ENCODE measurements at places on chromosomes 16 and 17.

DNA sequence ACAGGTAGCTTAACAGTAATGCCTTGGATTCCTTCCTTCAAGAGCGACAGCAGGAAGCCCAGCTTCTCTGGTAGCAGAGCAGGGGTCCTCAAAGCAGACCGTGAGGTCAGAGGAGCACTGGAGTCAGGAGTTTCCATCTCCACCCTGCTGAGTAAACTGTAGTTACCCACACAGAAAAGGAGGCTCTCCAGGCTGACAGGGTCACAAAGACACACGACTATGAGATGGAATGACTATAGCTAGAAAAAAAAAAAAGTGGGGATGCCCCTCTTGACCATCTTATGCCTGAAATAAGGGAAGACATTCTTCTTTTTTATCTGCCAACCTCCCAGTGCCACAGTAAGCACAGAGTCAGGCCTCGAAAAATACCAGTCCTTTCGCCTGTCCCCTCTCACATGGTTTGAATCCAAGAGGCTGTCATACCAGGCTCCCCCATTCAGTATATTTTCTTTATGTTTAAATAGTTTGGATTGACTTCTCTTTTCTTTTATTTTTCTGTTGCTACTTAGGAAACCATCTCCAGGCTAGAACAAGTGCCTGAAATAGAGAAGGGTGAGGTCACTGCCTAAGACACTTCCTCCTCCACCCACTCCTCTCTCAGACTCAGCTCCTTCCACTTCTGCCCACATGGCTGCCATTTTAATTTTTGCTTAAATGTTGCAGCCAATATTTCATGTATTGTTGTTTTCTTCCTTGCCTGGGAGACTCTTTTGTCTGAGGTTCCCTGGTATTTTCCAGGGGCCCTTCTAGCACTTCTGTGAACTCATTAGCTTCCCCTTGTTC, 707.4 kb downstream of the MAF start:
- DNase-seq, result no peak

GRCh38 chr17:39736319-39737165, 1.2 kb upstream of the GRB7 start:
- DNase-seq, result no peak

DNA sequence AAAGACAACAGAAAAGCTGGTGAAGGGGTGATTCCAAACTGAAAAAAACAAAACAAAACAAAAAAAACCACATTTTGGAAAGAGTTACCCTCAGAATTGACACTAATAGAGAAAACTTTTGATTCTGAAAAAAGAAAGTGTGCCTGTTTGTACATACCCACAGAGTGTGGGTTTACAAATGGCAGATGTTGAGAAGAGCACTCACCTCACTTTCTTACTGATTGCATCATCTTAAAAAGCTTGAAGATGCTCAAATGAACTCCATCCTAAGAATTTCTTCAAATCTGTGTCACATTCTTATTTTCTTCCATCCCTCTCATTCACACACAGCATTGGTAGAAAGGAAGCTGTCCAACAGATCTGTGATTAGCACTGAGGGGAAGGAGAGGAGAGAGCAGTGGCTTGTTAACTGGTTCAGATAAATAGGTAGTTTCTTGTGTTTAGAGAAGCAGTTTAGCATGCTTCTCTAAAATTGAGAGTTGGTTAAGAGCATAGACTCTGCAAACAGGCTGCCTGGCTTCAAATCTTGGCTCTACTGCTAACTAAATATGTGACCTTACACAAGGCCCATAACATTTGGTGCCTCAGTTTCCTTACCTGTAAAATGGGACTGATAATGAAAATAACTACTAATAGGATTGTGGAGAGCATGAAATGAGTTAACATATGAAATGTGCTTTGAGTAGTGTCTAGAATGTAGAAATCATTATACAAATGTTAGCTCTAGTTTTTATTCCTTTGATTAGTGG, 6.9 kb downstream of the GNAO1 start:
- no peak for DNase-seq

GRCh38 chr17:29390851-29391631, 878 bp downstream of the TAOK1 start:
- no peak for DNase-seq

DNA sequence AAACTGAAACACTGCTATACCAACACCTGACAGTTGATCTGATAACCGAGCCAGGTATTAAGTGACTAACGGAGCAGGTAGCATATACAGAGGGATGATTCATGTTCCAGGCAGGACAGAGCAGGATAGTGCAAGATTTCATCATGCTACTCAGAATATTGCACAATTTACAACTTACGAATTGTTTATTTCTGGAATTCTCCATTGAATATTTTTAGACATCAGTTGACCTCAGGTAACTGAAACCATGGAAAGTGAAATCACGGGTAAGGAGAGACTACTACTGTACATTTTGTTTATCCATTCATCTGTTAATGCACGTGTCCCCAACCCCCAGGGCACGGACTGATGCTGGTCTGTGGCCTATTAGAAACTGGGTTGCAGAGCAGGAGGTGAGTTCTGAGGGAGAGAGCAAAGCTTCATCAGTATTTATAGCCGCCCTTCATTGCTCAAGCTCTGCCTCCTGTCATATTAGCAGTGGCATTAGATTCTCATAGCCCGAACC, 14.5 kb upstream of the PPM1E start:
- DNase-seq, result no peak

DNA sequence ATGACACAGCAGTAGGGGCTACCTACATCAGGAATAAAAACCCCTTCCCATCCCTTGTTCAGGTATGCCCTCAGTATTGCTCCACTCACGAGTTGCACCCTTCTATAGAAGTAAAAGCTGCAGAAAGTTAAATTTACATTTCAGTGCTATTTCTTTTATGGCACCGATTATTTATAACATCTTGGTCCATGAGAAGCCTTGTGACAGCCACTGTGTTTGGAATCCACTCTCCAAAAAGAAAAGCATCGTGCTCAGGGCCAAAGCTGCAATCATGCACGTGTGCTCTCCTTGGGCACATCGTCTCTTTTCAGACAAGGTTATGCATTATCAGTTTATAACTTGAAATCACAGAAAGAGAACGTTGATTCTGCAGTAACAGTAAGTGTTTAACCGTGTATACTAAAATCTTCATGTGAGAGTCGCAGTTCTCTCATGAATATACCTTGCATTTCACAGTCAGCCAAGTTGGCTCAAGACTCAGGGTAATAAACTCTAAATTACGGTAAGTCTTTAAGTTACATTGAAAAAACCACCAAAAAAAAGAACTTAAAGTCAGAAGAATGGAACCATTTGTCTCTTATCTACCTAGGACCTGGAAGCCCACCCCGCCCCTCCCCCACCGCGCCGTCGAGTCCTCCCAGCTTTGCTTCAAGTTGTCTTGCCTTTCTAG, 189.6 kb downstream of the CPPED1 start:
- no peak for DNase-seq

GRCh38 chr16:85718682-85719081, 29.9 kb upstream of the GINS2 start:
- DNase-seq, result no peak

DNA sequence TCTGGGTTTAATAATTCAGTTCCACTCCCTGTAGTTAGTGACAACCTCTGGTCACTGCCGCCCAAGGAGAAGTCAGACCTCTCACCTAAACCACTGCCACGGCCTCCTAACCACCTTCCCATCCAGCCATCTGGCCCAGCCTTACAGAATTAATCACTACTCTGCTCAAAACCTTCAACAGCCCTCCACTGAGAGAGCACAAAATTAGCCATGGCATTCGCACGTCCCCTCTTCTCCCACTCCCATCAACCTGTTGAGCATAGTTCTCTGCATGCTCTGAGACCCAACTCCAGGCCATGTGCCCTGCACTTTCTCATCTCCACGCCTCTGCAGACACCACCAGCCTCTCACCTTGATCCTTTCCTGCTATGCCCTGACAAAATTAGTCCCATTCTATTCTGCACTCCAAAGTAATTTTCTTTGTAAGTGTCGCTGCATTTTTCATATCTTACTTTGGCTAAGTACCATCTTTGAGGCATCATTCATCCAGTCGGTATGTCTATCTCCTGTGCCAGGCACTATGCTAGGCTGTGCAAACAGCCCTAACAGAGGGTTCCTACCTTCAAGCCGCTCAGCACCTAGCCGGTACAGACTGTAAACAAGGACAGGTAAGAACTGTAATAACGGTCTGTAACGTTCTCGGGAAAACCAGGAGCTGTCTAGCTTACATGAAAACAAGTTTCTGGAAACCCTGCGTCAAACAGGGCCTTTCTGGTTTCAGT, 963 bp downstream of the COPRS start:
- no peak for DNase-seq

GRCh38 chr16:16096121-16096857, 127.0 kb downstream of the ABCC6 start:
- no peak for DNase-seq

DNA sequence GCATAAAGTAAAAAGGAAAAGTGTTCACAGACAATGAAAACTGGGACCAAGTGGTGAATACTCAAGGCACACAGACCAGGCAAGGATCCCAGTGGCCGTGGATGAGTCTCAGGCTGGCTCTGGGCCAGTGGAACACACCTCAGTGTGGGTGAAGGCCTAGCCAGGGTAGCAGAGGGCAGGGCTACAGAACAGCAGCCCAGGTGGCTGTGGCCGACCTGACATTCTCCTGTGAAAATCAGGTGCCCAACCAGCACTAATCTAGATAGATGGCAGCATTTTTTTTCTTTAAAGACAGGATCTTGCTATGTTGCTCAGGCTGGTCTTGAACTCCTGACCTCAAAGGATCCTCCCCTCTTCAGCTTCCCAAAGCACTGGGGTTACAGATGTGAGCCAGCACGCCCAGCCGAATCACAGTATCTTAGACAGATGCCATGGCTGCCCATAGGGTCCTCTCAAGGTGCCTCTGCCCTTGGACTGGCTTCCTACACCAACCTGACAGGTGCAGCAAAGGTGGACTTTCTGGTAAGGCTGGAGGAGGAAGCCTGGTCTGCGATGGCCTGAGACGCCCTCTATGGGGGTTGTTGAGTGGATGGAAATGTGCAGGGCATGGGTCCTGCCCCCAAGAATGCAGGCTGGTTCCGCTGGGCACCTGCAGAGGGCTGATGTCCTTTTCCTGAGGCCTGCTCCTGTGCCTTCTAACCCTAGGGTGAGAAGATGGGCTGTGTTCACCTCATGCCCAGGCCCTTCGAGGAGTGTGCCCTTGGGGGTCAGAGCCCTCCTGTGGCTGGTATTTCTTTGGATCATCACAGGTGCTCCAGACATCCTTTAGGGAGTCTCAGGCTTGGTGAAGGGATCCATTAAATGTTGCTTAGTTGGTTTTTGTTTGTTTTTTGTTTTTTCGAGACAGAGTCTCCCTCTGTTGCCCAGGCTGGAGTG, 3.8 kb upstream of the P4HB start:
- DNase-seq, result no peak

- DNase-seq, result no peak
These were observed 11.4 kb downstream of the SLC13A5 start for GRCh38 chr17:6701719-6702118.
